ENCODE measurements at places on chromosomes 16 and 17.

- no peak for DNase-seq
These were observed 7.2 kb upstream of the KIFC3 start for GRCh38 chr16:57809276-57810196.

- DNase-seq, result no peak
These were observed 698.2 kb downstream of the MAF start for GRCh38 chr16:78902321-78902720.

DNA sequence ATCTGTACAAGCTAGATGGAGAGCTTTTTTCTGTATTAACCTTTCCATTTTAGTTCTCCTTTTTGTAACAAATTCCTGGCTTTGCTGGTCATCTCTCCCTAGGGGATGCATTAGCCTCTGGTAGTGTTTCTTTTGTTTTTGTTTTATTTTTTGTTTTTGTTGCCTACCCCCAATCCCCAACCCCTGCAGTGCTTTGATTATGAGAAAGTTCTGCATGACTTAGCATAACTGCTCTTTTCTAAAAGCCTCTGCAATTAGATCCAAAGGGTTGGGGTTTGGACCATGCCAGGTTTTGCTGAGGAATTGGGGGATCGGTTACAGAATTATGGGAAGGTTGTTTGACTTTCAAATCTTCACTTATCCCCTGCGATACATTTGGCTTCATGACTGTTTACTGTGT is 98.2 kb downstream of the ADAMTS18 start:
- no peak for DNase-seq

- DNase-seq, result no peak
These were observed 151.3 kb downstream of the MAF start for GRCh38 chr16:79449067-79449769.

DNA sequence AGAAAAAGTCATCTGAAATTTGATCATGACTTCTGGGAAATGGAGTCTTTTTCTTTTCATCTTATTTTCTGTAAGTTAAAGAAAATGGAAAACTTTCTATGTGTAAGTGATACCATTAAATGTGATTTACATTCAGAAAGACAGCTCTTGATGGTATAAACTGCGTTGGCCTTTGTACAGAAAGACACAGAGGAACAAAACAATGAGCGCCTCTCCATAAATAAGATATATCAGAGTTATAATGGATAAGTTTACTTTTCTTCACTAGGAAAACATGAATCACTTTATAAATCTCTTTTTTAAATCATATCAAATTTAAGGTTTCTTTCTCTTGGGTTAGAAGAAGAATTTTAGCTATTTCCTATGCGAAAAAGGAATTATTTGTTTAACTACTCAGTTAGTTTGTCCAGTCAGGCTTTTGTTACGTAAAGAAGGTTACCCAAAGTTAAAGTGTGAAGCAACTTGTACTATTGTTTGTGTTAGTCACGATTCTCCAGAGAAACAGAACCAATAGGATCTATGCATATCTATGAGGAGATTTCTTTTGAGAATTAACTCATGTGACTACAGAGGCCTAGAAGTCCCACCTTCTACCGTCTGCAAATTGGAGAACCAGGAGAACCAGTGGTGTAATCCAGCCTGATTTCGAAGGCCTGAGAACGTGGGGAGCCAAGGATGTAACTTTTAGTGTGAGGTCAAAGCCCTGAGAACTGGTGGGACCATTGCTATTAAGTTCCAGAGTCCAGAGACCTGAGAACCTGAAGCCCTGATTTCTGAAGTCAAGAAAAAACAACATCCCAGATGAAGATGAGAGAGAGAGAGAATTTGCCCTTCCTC is 295.4 kb upstream of the KCNJ16 start:
- no peak for DNase-seq

- no peak for DNase-seq
These were observed 34.1 kb downstream of the ABAT start for GRCh38 chr16:8708536-8708935.

GRCh38 chr17:63805591-63805990 is 21.6 kb upstream of the PSMC5 start:
- DNase-seq, result no peak

GRCh38 chr17:69367298-69367697 is 40.4 kb upstream of the ABCA5 start:
- DNase-seq, result no peak

GRCh38 chr16:68636064-68636560 is 9.0 kb upstream of the CDH3 start:
- peak; percentile 11 for DNase-seq

DNA sequence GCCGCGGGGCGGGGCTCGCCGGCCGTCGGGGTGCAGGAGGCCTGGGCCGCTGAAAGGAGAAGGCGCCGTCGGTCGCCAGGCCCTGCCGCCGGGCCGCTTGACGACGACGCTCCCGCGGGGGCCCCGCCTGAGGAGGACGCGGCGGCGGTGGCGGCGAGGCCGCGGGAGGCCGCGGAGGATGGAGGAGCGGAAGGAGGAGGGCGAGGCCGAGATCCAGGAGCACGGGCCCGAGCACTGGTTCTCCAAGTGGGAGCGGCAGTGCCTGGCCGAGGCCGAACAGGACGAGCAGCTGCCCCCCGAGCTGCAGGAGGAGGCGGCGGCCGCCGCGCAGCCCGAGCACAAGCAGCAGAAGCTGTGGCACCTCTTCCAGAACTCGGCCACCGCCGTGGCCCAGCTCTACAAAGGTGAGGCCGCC is 430 bp downstream of the HAPSTR1 start:
- peak; percentile 35 for DNase-seq

GRCh38 chr16:53775821-53776431 is 72.0 kb downstream of the FTO start:
- peak; percentile 55 for DNase-seq

- no peak for DNase-seq
These were observed 2.8 kb upstream of the ALDOC start for GRCh38 chr17:28579526-28579925.

DNA sequence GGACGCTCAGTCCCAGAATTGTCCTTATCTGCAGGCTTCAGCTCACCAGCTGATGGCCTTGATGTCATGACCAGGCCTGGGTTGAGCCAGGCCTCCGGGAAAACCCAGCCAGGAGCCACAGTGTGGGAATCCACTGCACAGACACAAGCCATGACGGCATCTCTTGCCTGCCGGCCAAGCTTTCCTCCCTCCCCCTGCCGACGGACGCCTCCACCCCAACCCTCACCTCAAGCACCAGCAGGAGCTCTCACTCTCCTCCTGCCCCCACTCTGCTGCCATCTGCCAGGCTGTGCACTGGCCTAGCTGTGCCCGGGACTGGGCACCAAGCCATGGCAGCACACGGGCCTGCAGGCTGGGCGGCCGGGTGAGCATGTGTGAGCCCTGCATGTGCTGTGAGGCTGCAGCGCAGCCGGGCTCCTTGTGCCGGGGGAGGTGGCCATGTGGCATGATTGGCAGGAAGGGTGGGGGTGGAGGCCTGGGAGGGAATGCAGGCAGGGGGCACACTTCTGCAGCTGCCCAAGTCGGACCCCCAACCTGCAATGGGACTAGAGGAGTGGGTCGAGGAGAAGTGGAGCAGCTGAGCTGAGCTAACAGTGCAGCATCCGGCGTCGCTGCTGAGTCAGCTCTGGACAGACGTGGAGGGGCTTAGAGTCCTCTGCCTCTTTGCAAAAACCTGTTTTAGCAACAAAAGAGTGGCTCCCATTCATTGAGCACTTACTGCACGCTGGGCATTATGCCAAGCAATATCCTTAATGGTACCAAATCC is 268.5 kb downstream of the CBLN1 start:
- no peak for DNase-seq

- no peak for DNase-seq
These were observed 263.4 kb downstream of the BCAS3 start for GRCh38 chr17:60941028-60941427.

GRCh38 chr17:45276031-45276430 is 14.1 kb upstream of the SPATA32 start:
- no peak for DNase-seq

DNA sequence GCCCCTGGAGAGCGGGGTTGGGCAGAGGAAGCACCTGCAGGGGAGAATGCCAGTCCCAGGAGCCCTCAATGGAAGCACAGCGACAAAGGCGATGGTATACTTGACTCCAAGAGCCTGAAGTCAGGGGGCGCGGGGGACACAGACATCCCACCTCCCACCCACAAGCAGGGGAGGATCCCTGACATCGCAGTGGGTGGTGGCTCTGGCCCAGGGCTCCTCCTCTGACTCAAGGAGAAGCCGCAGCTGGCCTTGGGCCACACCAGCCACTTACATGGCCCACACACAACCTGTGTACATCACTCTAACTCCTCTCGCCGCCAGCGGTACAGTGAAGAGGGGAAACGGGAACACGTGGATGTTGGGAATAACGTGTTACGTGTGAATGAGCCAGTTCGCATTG is 44.3 kb downstream of the FZD2 start:
- no peak for DNase-seq

GRCh38 chr16:28187595-28188004 is 24.2 kb downstream of the XPO6 start:
- no peak for DNase-seq

DNA sequence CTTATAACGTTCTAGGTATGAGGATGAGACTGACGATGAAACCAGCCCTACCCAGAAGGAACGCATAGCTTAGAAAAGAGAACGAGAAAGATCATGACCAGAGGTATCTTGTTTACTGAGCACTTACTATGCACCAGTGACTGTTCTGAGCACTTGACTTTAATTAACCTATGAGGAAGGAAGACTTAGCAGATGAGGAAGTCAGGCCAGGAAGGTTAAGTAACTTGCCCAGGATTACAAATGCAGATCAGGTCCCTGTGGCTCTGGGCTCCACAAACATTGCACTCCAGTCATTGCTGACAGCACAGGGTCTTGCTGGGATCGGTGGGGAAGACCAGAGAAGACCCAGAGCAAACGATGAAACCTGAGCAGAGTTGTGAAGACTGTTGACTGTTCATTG is 7.1 kb downstream of the KRT13 start:
- DNase-seq, result no peak

DNA sequence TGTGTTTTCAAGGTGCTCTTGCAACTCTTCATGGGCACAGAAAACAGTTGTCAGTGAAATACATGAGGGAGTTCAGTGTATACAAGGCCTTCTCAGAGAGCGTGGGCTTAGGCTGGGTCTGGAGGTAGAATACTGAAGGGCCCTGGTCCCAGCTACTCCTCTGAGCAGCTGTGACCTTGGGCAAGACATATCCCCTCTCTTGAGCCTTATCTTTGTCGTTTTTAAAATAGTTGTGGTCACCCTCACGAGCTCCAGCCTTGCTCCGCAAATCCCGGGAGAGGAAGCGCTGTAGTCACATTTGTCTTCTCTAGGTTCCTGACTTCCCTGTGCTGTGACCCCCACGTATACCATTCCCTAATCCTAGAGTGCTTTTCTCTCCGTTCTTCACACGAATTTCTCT is 3.6 kb downstream of the ZNRF1 start:
- no peak for DNase-seq

- no peak for DNase-seq
These were observed 128.5 kb downstream of the CHD9NB start for GRCh38 chr16:52924162-52924561.

GRCh38 chr17:44197980-44198720 is 1.5 kb downstream of the ATXN7L3 start:
- DNase-seq, result peak; percentile 53

DNA sequence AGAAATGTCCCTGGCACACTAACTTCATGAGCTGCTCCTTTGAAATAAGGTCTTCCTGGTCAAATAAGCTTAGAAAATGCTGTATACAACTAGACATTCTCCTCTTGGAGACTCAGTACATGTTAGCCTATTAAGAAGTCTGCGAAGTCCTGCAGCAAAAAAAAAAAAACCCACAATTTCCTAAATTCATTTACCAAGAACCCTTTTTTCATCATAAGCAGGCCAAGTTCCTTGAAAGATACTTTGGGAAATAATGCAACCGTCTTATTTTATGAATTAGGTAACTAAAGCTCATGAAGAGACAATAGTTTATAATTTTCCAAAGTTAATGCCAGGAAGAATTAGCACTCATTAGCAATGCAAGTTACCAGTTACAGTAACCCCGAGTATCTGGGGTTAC is 49.0 kb upstream of the HAS3 start:
- DNase-seq, result no peak

DNA sequence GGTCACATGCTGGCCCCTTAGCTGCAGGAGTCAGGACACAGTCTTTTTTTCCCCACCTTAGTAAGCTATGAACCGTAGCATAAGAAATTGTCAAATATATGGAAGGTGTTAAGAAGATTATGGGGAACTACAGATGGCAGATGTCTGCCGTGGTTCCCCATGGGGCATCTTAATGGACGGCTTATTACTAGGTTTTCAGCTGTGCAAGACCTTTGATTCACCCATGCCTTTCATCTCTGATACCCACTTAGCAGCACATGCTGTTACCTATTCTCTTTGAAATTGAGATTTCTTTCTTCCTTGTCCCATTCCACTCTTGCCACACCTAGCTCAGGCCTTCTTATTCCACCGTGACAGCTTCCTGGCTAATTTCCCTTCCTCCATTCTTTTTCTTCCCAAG is 70.7 kb downstream of the RPTOR start:
- no peak for DNase-seq

DNA sequence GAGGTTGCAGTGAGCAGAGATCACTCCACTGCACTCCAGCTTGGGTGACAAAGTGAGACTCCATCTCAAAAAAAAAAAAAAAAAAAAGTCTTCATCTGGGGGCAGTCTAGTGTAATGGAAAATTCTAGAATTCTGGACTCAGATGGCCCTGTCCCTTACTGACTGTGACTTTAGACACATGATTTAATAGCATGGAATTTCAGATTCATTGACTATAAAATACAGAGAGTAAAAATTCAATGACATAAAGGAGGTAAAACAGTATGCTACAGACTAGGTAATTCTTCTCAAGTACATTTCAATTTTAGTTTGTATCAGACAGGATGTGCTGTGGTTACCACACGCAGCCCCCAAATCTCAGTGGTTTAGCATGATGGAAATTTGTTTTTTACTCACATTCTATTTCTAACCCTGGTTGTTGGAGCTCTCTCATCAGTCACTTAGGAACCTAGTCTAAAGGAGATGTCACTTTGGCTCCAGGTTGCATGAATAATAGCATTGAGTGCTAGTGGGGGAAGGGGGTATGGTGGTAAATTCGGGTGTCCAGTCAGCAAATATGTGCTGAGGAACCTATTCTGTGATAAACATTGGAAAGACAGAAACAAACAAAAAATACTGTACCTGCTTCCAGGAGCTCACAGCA is 444.0 kb downstream of the XYLT1 start:
- no peak for DNase-seq

GRCh38 chr16:11949527-11949926 is 7.7 kb upstream of the NPIPB2 start:
- DNase-seq, result peak; percentile 74

GRCh38 chr17:13104576-13104975 is 86.7 kb upstream of the ELAC2 start:
- no peak for DNase-seq
